Stimulated activated naive CD4-positive, alpha-beta T cell treated with Interleukin-2 at 50 U/mL for 16 hours (primary cell): ENCODE measurements at places on chromosomes 3 and 15.

DNA sequence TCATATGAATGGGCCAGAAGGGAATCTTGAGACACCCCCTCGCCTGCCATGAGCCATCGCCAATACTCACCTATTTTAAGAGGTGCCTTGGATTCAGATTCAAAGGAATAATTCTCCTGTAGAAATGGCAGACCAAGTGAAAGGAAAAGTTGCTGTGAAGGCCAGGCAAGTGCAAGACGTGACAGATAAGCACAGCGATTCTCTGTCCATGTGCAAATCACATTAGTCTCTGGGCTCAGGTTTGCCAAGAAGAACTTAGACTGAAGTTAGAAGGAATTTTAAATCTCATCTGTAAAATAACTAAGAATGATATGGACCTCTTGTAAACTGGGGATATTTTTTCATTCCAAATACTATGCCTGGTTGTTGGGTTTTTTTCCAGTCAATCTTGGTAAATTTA, 173.6 kb downstream of the UACA start:
- DNase-seq, result no peak

DNA sequence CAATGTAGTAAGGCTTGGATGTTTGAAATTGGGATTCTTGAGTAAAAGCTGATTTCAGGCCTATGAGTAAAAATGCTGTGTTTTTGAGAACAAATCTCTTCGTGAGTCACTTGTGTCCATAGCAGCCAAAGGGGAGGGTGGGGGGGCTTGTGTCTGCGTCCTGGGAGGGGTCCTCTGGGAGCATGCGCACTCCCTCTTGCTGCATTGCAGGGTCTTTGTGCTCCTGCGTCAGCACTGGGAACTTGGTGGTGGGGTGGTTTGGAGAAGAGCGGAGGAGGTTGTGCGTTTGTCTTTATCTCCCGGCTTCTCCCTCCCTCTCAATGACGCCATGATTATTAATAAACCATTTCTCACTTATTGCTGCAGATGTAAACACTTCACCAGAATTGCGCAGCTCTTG, 75.9 kb upstream of the NDN start:
- no peak for DNase-seq

DNA sequence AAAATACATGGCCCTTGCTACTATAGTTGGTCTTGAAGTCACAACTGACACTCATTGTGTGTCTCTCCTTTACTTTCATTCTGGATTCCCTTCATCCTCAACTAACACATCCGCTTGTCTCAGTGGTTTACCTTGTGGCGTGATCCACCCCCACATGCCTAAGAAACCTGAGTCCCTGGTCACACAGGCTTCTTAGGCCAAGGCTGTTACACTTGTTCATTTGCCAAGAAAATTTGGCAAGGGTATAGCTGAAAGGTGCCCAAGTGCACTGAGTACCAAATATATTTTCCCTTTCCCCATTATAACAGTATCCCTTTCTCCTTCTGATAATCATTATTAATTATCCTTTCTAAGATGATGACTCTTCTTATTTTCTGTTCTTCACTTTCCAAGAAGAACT, 207.6 kb upstream of the STAC start:
- DNase-seq, result no peak

GRCh38 chr3:59777667-59778077, 727.8 kb upstream of the CFAP20DC start:
- DNase-seq, result no peak

- no peak for DNase-seq
Measured at GRCh38 chr3:114902691-114903101, 244.4 kb downstream of the ZBTB20 start.

- no peak for DNase-seq
Measured at GRCh38 chr15:85324202-85324601, 56.2 kb upstream of the AKAP13 start.

DNA sequence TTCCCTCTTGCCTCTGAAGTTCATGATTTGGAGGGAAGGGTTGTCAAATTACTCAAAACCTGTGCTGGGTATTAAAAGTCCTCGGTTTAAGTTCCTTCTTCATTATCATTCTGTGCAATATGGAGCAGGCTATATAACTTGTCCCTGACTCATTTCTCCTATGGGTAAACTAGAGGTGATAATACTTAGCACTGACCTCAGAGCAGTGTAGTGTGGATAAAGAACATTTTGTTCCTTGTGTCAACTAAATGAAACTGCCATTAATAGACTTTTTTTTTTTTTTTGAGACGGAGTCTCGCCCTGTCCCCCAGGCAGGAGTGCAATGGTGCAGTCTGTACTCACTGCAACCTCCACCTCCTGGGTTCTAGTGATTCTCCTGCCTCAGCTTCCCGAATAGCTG, 2.2 kb upstream of the BBX start:
- DNase-seq, result no peak
